ENCODE measurements at places on chromosomes 1 and 21.
A peak's percentile ranks its signal among the peaks of the same experiment; 100 is the strongest.

GRCh38 chr21:46009951-46010705 lies 28.6 kb downstream of the COL6A1 start:
- no peak overlapping the region for H3K4me3 ChIP-seq
- no peaks in the 10 kb centered on the region for H3K4me1 ChIP-seq
- no peaks in the 10 kb centered on the region for H3K36me3 ChIP-seq
- H3K27me3 ChIP-seq, result no peaks in the 10 kb centered on the region
- H3K27ac ChIP-seq, result no peak overlapping the region

GRCh38 chr1:69426401-69426800 lies 141.3 kb upstream of the LRRC7 start:
- H3K36me3 ChIP-seq, result no peaks in the 10 kb centered on the region
- H3K27me3 ChIP-seq, result no peaks in the 10 kb centered on the region
- no peaks in the 10 kb centered on the region for H3K4me1 ChIP-seq
- H3K4me3 ChIP-seq, result no peak overlapping the region
- DNase-seq, result peak; percentile 10
- H3K27ac ChIP-seq, result no peak overlapping the region

GRCh38 chr1:226627050-226627755 lies 78.6 kb downstream of the STUM start:
- no peak overlapping the region for H3K27ac ChIP-seq
- no peak for DNase-seq
- no peak overlapping the region for H3K4me3 ChIP-seq
- H3K36me3 ChIP-seq, result no peaks in the 10 kb centered on the region

- no peaks in the 10 kb centered on the region for H3K4me1 ChIP-seq
- no peaks in the 10 kb centered on the region for H3K27me3 ChIP-seq
- no peaks in the 10 kb centered on the region for H3K36me3 ChIP-seq
- no peak overlapping the region for H3K4me3 ChIP-seq
- peak; percentile 8 for DNase-seq
These were observed 109.1 kb upstream of the OLIG2 start for GRCh38 chr21:32916522-32917099.

- DNase-seq, result peak; percentile 53
- no peak overlapping the region for H3K27ac ChIP-seq
- no peaks in the 10 kb centered on the region for H3K27me3 ChIP-seq
- no peak overlapping the region for H3K4me3 ChIP-seq
- no peaks in the 10 kb centered on the region for H3K36me3 ChIP-seq
These were observed 35.3 kb upstream of the CACYBP start for GRCh38 chr1:174964261-174964971.

GRCh38 chr1:221824909-221825308 lies 83.0 kb upstream of the DUSP10 start:
- H3K4me3 ChIP-seq, result peak overlapping the region; percentile 32
- H3K27me3 ChIP-seq, result no peaks in the 10 kb centered on the region
- H3K36me3 ChIP-seq, result no peaks in the 10 kb centered on the region
- no peak overlapping the region for H3K27ac ChIP-seq
- H3K4me1 ChIP-seq, result peaks cover 3% of the 10 kb centered on the region

GRCh38 chr1:241997401-241997998 lies 1.4 kb downstream of the MAP1LC3C start:
- H3K36me3 ChIP-seq, result no peaks in the 10 kb centered on the region
- H3K4me3 ChIP-seq, result no peak overlapping the region
- no peaks in the 10 kb centered on the region for H3K27me3 ChIP-seq
- H3K27ac ChIP-seq, result no peak overlapping the region

DNA sequence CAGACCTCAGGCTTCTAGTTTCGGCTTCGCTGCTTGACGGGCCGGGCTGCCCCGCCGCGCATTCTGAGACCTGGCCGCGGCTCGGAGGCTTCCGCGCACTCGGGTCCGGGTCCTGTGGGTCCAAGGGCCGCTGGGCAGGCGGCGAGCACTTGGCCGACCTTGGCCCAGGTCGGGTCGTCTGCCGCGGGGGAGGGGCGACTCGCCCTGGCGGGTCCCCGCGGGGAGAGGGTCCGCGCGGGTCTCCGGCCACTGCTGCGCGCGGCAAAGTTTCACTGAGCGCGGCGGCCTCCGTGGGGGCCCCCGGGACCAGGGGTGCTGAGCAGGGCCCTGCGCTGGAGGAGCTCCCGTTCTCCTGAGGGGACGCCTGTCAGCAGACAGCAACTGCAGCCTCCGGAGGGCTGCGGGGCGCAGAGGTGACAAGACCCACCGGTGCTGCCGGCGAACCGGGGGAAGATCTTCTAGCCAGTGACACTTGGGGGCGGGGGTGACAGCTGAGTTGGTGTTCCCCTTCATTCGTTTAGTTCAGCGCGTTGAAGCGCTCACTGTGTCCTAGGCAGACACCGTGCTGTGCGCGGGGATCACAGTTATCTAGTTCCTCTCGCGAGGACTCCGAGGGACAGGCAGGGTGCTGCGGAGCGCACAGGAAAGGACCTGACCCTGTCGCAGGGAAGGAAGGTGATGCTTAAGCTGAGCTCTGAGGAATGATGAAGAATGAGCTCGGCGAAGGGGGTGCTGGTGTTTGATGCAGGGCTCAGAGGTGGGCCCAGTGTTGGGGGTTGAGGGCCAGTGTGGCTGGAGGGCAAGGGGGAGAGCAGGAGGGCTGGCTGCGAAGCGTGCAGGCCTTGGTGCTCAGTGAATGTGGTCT lies 725 bp downstream of the MTFR1L start:
- peak; percentile 76 for DNase-seq
- no peaks in the 10 kb centered on the region for H3K27me3 ChIP-seq
- H3K4me3 ChIP-seq, result peak overlapping the region; percentile 81
- peak overlapping the region; percentile 89 for H3K27ac ChIP-seq

DNA sequence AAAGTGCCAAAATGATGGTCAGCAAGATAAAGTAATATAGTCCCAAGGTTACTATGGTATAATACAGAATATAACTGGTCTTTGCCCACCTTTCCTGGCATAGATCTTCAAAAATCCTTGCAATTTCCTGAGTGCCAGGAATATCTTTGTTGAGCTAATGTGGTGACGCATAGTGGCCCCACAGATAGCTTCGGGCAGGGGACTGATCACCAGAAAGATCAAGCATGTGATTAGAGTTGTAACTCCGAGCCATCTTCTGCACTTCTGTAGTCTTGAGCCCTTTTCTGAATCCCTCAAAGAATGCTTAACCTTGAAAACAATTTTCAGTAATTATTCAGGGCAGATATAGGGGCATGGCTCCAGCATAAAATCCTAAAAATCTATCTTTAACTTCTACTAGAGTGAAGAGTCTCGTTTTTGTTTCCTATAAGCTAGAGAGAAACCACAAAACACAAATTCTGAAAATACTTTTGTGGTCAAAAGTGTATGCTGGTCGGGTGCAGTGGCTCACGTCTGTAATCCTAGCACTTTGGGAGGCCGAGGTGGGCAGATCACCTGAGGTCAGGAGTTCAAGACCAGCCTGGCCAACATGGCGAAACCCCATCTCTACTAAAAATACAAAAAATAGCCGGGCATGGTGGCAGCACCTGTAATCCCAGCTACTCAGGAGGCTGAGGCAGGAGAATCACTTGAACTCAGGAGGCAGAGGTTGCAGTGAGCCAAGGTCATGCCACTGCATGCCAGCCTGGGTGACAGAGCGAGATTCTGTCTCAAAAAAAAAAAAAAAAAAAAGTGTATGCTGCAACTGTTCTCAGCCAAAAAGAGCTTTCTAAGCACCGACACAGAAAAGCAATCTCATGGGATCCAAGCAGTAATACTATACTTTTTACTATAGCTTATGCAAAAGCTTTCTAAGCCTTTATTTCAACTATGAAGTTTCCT lies 62.8 kb downstream of the NVL start:
- H3K4me3 ChIP-seq, result no peak overlapping the region
- no peaks in the 10 kb centered on the region for H3K27me3 ChIP-seq
- no peaks in the 10 kb centered on the region for H3K4me1 ChIP-seq
- peak; percentile 86 for DNase-seq
- peaks cover 7% of the 10 kb centered on the region for H3K36me3 ChIP-seq

DNA sequence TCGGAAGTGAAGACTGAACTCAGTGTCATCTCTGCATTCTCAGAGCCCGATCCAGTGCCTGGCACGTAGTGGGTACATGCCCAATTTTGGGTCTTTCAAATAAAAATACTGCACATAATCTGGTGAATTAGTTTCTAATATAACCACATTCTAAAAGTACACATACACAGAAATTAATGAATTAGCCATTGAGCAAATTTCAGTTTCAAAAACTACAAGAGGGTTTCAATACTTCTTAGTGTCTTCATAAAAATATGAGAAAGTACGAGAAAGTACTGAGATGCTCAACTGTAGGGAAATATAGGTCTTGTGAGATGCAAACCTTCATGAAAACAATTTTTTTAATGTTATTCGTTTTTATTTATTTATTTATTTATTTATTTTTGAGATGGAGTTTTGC lies 86.9 kb downstream of the SMYD2 start:
- no peak overlapping the region for H3K27ac ChIP-seq
- DNase-seq, result no peak
- H3K4me3 ChIP-seq, result no peak overlapping the region
- H3K4me1 ChIP-seq, result peaks cover 2% of the 10 kb centered on the region
- peaks cover 42% of the 10 kb centered on the region for H3K36me3 ChIP-seq

- no peaks in the 10 kb centered on the region for H3K36me3 ChIP-seq
- no peak overlapping the region for H3K27ac ChIP-seq
- H3K4me1 ChIP-seq, result no peaks in the 10 kb centered on the region
- H3K27me3 ChIP-seq, result no peaks in the 10 kb centered on the region
These were observed 67.2 kb downstream of the ZBTB18 start for GRCh38 chr1:244118109-244118761.

DNA sequence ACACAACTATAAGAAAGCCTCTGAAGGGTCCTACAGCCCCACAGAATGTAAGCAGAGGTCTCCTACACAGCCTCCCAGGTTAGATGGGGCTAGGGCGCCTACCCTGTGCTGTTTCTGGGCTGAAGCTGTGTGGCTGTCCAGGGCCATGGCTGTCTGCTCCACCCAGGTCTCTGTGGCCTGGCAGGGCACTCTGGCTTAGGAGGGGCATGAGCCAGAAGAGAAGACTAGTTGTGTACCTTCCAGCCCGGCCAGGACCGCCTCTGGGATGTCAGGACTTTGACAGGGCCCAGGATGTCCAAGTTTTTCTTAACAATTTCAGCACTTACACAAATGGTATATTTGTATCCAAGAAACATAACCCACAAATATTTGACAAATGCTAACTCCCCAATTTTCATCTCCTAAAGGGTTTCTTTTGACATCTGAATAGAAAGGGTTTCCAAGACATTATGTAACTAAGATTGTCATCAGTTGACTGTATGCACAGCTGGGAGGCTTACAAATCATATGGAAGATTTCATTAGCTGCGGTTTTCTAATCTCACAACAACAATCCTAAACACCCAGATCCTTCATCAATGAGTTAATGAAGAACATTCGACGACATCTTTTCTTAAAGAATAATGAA lies 80.5 kb downstream of the HSF2BP start:
- no peak overlapping the region for H3K27ac ChIP-seq
- no peak for DNase-seq
- H3K4me1 ChIP-seq, result no peaks in the 10 kb centered on the region
- no peak overlapping the region for H3K4me3 ChIP-seq
- no peaks in the 10 kb centered on the region for H3K27me3 ChIP-seq

DNA sequence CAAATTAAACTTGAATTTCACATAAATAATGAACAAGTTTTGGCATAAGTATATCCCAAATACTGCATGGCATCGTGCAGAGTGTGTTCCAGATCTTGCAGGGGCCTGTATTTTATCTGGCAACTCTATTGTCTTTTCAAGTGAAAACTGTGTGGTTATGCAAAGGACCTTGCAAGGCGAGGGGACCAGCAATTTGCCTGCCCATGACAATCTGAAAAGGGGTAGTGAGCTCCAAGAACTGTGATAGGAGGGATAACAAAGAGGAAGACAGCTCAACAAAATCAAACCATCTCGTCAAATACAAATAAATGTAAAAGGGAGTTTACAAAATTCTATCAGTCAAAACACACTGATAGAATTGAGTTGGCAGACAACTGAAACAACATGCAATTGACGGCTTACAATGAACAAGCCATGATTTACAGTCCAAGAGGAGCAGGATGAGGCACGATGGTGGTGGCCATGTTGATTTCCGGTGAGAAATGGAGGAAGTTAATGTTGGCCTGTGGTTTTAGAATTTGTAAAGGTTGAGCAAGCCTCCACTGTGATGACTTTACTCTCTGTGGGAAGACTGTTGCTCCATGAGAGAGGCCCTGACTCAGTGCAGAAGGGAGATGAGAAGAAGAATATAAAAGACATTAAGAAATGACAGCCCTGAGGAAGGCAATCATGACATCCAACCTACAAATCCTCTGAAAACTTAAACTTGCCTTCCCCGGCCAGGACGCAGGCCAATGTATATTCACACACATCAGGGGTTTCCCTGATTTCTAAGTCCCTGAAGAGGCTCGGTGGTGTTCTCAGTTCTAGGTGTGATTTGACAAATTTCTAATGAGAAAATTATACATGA lies 132.2 kb downstream of the ADSS2 start:
- H3K4me1 ChIP-seq, result peaks cover 3% of the 10 kb centered on the region
- no peak overlapping the region for H3K27ac ChIP-seq
- H3K27me3 ChIP-seq, result no peaks in the 10 kb centered on the region
- H3K36me3 ChIP-seq, result no peaks in the 10 kb centered on the region
- no peak overlapping the region for H3K4me3 ChIP-seq
- DNase-seq, result peak; percentile 35

GRCh38 chr21:14259747-14260146 lies 43.8 kb downstream of the RBM11 start:
- no peak overlapping the region for H3K27ac ChIP-seq
- no peaks in the 10 kb centered on the region for H3K27me3 ChIP-seq
- no peaks in the 10 kb centered on the region for H3K4me1 ChIP-seq
- H3K4me3 ChIP-seq, result no peak overlapping the region

GRCh38 chr1:62307895-62308492 lies 11.2 kb downstream of the KANK4 start:
- H3K4me1 ChIP-seq, result peaks cover 41% of the 10 kb centered on the region
- H3K27ac ChIP-seq, result peak overlapping the region; percentile 72
- peak; percentile 99 for DNase-seq
- H3K27me3 ChIP-seq, result no peaks in the 10 kb centered on the region
- peaks cover 3% of the 10 kb centered on the region for H3K36me3 ChIP-seq

GRCh38 chr1:203054184-203054583 lies 27.9 kb downstream of the PPFIA4 start:
- no peaks in the 10 kb centered on the region for H3K27me3 ChIP-seq
- no peak for DNase-seq
- no peaks in the 10 kb centered on the region for H3K36me3 ChIP-seq
- H3K4me1 ChIP-seq, result no peaks in the 10 kb centered on the region
- no peak overlapping the region for H3K27ac ChIP-seq

GRCh38 chr1:44828003-44828651 lies 14.9 kb downstream of the PTCH2 start:
- H3K27ac ChIP-seq, result no peak overlapping the region
- no peaks in the 10 kb centered on the region for H3K27me3 ChIP-seq
- no peak overlapping the region for H3K4me3 ChIP-seq
- no peaks in the 10 kb centered on the region for H3K36me3 ChIP-seq

Measured in trophoblast cell (in vitro differentiated cells and primary cell).